ENCODE measurements at places on chromosomes 5 and 9. TPM values are rescaled to one million over a fixed set of nuclear protein-coding genes. Genes with fewer than 3 reads are reported as not detected.

The PCDHGA4 gene
- total RNA-seq = not detected

The LECT2 gene
- not detected for total RNA-seq

The PDGFRB gene
- not detected for total RNA-seq

The C9orf153 gene
- 0.87 TPM for total RNA-seq

The ARSK gene
- total RNA-seq = 6.8 TPM

The SH3TC2 gene
- total RNA-seq = not detected

GRCh38 chr9:28409919-28410318 lies 836.6 kb upstream of the C9orf72 start:
- no peak for DNase-seq
- H3K4me1 ChIP-seq = no peaks in the 10 kb centered on the region
- no peak overlapping the region for H3K27ac ChIP-seq
- no peaks in the 10 kb centered on the region for H3K27me3 ChIP-seq

- H3K27me3 ChIP-seq = no peaks in the 10 kb centered on the region
- peak within 1 kb of the TSS; percentile 75 for H3K4me3 ChIP-seq
- peak; percentile 95 for DNase-seq
- no peaks in the 10 kb centered on the region for H3K36me3 ChIP-seq
- H3K4me1 ChIP-seq = peaks cover 40% of the 10 kb centered on the region
- H3K27ac ChIP-seq = peak within 1 kb of the TSS; percentile 88
Observed at GRCh38 chr9:109119439-109120203, at the start of gene TMEM245. TMEM245 (minus strand) TSS chr9:109119947; CDS start chr9:109119913, 34 bp downstream.

DNA sequence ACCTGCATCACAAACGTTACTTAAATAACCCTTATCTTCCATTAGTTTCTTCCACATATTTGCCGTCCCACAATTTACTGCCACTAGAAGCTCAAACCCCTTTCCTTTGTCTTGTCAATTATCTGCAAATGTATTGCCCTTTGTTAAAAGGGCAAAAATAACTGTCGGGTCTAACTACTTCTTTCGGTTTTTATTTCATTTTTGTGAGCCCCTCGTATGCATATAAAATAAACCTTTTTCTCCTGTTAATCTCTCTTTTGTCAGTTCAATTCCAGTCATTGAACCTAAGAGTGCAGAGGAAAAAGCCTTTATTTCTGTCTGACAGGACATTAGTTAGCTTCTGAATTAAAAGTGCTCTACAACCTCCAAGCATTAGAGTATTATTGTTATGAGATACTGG lies 45.5 kb downstream of the TMEM215 start:
- no peak overlapping the region for H3K4me3 ChIP-seq
- H3K27ac ChIP-seq = no peak overlapping the region
- H3K27me3 ChIP-seq = no peaks in the 10 kb centered on the region

DNA sequence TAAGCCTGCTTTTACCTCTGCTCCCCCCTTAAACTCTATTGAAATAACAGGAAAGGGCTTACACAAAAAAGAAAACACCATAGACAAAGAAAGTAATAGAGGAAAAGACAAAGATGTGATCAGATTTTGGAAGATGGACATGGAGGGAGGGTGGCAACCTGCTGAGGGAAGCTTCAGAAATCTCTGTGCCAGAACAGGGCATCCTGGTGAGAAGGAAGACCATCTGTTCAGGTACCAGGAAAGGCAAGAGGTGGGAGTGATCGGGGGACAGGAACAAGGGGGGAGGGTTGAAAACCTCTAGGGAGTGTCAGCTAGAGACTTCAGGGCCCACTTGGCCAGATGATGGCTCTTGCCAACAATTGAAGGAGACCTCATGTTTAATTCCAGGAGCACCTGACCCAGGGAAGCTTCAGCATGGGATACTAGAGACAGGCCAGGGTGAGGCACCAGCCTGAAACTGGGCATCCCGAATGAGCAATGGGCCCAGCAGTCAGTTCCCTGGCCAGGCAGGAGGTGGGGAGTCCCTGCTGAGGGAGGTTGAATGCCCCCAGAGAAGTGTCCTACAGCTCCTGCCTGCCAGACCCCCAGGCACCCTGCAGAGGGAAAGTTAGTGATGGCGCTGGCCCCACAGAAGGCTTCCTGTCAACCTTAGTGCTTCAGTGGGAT lies 8.2 kb downstream of the SQSTM1 start:
- H3K27ac ChIP-seq = no peak overlapping the region
- H3K27me3 ChIP-seq = no peaks in the 10 kb centered on the region
- no peak overlapping the region for H3K4me3 ChIP-seq
- H3K36me3 ChIP-seq = peaks cover 80% of the 10 kb centered on the region
- no peak for DNase-seq
- H3K4me1 ChIP-seq = peaks cover 6% of the 10 kb centered on the region

GRCh38 chr5:72940082-72940481 lies 15.8 kb upstream of the FCHO2 start:
- H3K27me3 ChIP-seq = no peaks in the 10 kb centered on the region
- no peaks in the 10 kb centered on the region for H3K36me3 ChIP-seq
- no peak for DNase-seq
- H3K27ac ChIP-seq = no peak overlapping the region
- H3K4me3 ChIP-seq = no peak overlapping the region

DNA sequence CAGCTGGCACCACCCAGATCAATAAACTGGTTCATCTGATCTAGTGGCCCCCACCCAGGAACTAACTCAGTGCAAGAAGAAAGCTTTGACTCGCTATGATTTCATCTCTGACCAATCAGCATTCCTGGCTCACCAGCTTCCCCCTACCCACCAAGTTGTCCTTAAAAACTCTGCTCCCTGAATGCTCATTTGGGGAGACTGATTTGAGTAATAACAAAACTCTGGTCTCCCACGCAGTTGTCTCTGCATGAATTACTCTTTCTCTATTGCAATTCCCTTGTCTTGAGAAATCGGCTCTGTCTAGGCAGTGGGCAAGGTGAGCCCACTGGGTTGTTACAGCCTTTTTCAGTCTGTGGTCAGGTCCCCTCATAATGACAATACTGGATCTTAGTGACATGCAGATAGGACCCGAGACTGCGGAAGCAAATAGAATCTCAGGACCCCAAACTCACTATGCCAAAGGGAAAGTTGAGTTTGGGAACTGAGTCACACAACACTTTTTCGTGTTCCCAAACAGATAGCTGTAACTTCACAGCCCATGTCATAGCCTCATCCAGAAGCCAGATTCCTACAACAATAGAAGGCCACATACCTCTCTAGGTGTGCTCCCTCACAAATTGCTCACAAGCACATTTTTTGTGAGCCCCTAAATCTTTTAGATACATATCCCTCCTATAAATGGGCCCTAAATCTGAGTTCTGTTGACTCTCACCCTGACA lies 175.2 kb upstream of the RAI14 start:
- H3K4me1 ChIP-seq = no peaks in the 10 kb centered on the region
- no peak for DNase-seq
- H3K27ac ChIP-seq = no peak overlapping the region
- H3K27me3 ChIP-seq = no peaks in the 10 kb centered on the region

DNA sequence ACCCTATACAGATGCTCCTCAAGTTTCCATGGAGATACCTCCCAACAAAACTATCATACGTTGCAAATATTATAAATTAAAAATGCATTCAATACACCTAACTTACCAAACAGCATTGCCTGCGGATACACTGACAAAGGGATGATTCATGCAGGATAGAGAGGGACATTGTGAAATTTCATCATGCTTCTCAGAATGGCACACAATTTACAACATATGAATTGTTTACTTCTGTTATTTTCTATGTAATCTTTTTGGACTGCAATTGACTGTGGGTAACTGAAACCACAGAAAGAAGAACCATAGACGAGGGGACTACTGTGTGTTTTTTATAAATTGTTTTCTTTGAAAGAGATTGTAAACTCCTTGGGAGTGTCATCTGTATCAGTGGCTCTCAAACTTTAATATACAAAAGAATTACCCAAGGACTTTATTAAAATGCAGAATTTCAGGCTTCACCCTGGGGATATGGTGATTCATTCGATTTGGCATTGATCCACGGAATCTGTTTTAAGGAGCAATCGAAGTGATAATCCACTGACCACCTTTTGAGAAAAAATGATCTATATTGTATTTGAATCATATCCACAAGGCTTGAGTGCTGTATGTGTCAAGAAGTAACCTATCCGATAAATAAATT lies 146.4 kb downstream of the SGCD start:
- no peak overlapping the region for H3K27ac ChIP-seq
- no peaks in the 10 kb centered on the region for H3K4me1 ChIP-seq
- no peaks in the 10 kb centered on the region for H3K36me3 ChIP-seq
- no peak overlapping the region for H3K4me3 ChIP-seq

- no peaks in the 10 kb centered on the region for H3K27me3 ChIP-seq
- H3K36me3 ChIP-seq = no peaks in the 10 kb centered on the region
- no peak overlapping the region for H3K27ac ChIP-seq
- H3K4me3 ChIP-seq = no peak overlapping the region
Observed at GRCh38 chr5:91419571-91420537, 36.7 kb upstream of the ARRDC3 start.

DNA sequence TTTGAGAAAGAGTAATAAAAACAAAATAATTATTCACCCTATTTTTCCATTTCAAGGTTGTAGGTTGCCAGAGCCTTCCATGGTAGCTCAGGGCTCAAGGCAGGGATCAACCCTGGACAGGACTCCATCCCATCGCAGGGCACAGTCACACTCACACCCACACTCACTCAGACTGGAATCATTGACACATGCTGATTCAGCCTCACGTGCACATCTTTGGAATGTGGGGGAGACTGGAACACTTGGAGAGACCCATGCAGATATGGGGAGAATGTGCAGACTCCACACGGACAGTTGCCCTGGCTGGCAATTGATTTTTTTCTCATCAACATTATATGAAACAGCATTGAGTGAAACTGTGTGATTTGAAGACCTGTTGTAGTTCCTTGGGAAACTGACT lies 234.1 kb downstream of the ADGRV1 start:
- no peaks in the 10 kb centered on the region for H3K27me3 ChIP-seq
- H3K27ac ChIP-seq = no peak overlapping the region
- DNase-seq = no peak
- no peaks in the 10 kb centered on the region for H3K36me3 ChIP-seq
- no peak overlapping the region for H3K4me3 ChIP-seq
- H3K4me1 ChIP-seq = no peaks in the 10 kb centered on the region

GRCh38 chr9:80893190-80893589 lies 796.2 kb downstream of the TLE1 start:
- H3K27me3 ChIP-seq = no peaks in the 10 kb centered on the region
- no peak overlapping the region for H3K4me3 ChIP-seq
- H3K27ac ChIP-seq = no peak overlapping the region
- no peaks in the 10 kb centered on the region for H3K4me1 ChIP-seq
- no peak for DNase-seq
- no peaks in the 10 kb centered on the region for H3K36me3 ChIP-seq

GRCh38 chr5:81802625-81803024 lies 51.7 kb upstream of the SSBP2 start:
- DNase-seq = no peak
- no peak overlapping the region for H3K4me3 ChIP-seq
- H3K27me3 ChIP-seq = no peaks in the 10 kb centered on the region
- H3K4me1 ChIP-seq = no peaks in the 10 kb centered on the region

- no peak for DNase-seq
- H3K4me1 ChIP-seq = peaks cover 12% of the 10 kb centered on the region
- H3K4me3 ChIP-seq = no peak overlapping the region
- H3K27me3 ChIP-seq = no peaks in the 10 kb centered on the region
- peaks cover 14% of the 10 kb centered on the region for H3K36me3 ChIP-seq
- H3K27ac ChIP-seq = no peak overlapping the region
Observed at GRCh38 chr5:169809281-169809680, 171.0 kb downstream of the INSYN2B start.

DNA sequence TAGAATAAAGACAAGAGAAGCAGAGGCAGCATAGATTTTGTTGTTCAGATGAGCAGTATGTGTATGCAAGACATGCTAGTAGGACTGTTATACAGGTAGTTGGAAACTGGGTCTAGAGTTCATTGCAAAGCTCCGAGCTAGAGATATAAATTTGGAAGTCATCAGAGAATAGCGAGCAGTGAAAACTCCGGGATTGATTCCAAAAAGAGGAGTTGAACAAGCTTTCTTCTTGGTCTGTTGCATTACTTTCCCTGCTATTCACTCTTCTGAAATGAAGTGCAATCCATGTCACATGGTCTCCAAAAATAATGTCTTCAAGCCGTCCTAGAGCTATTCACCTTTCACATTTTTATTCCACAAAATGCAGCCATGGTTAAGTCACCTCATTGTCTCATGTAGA lies 67.9 kb upstream of the ZNF462 start:
- H3K27me3 ChIP-seq = no peaks in the 10 kb centered on the region
- no peak overlapping the region for H3K27ac ChIP-seq
- H3K4me1 ChIP-seq = no peaks in the 10 kb centered on the region
- H3K4me3 ChIP-seq = no peak overlapping the region
- no peaks in the 10 kb centered on the region for H3K36me3 ChIP-seq

- H3K4me3 ChIP-seq = no peak overlapping the region
- H3K27me3 ChIP-seq = no peaks in the 10 kb centered on the region
- no peak overlapping the region for H3K27ac ChIP-seq
- no peaks in the 10 kb centered on the region for H3K4me1 ChIP-seq
- no peaks in the 10 kb centered on the region for H3K36me3 ChIP-seq
- DNase-seq = no peak
Observed at GRCh38 chr5:78747055-78747454, 98.5 kb upstream of the LHFPL2 start.

DNA sequence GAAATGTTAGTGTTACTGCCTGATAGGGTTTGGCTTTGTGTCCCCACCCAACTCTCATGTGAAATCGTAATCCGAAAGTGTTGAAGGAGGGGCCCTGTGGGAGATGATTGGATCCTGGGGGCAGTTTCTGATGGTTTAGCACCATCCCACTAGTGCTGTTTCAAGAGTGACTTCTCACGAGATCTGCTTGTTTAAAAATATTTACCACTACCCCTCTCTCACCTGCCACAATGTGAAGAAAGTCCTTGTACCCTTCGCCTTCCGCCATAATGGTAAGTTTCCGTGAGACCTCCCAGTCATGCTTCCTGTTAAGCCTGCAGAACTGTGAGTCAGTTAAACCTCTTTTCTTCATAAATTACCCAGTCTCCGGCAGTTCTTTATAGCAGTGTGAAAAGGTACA lies 2.6 kb upstream of the RFX3 start:
- peak overlapping the region; percentile 36 for H3K4me3 ChIP-seq
- H3K36me3 ChIP-seq = no peaks in the 10 kb centered on the region
- H3K27me3 ChIP-seq = no peaks in the 10 kb centered on the region

DNA sequence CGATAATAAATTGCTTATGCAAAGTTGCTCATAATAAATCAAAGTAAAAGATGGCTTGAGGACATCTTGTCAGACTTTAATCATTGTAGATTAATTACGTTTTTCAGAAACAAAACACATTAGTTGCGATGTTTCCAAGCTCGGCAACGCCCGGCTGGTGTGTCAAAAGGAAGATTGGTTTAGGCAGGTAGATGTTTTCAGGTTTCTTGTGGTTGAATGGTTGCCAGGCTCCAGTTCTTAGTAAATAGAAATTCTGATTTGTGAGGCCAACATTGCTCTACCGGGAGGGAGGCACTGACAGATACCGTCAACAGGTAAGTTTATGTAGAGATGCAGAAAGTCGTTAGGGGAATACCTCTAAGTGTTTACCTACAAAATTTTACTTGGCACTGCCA lies 280.3 kb downstream of the NPR3 start:
- H3K36me3 ChIP-seq = no peaks in the 10 kb centered on the region
- no peak for DNase-seq
- no peak overlapping the region for H3K4me3 ChIP-seq
- no peak overlapping the region for H3K27ac ChIP-seq
